ENCODE measurements at places on chromosomes 13 and 19. TPM values are rescaled to one million over a fixed set of nuclear protein-coding genes. Genes with fewer than 3 reads are reported as not detected.

Gene CALR3
- not detected for total RNA-seq

Gene ICAM5
- 2.0 TPM for total RNA-seq

Gene FKRP
- total RNA-seq, result 34.0 TPM

Gene LILRA1
- total RNA-seq, result not detected

Gene KBTBD6
- 9.7 TPM for total RNA-seq

Gene CATSPERD
- total RNA-seq, result not detected

Gene CGB3
- total RNA-seq, result not detected

Gene NUP62
- total RNA-seq, result 57.7 TPM

Gene DLL3
- total RNA-seq, result 0.62 TPM

- no peak for DNase-seq
Measured at GRCh38 chr19:16676101-16676798, 15.3 kb downstream of the TMEM38A start.

DNA sequence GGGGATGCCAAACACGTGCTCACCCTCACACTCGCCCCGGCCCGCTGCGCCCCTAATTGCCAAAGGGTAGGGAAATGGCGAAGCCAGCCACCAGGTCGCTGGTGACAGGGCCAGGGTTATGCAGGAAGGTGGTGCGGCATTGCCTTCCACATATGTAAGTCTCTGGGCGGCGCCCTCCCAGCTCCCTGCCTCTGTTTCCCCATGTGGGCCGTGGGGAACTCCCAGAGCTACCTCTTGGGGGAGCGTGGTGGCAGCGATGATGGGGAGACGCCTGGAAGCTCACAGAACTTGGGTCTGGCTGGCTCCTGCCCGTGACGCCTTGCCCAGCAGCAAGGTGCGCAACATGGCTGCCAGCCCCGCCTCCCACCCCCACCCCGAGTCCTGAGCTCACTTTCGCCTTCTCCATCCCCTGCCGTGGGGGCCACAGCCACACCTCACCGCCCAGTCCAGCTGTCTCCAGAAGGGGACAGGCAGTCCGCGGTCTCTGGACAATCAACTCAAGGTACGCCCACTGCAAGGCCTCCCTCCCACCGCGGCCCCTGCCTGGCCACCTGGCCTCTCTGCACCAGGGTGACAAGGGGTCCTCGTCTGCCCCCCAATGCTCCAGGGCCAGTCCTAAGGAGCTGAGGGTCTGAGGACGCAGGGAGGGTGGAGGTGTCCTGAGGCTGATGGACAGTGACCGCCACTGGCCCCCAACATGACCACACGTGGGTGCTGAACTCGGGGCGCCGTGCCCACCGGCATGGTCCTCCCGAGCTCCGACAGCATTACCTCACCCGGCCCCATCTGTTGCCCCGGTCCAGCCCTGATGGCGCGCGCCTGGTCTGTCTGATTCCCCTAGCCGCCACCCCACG lies 6.6 kb downstream of the C19orf25 start:
- DNase-seq, result no peak

GRCh38 chr19:40381321-40381720 lies 8.7 kb downstream of the HIPK4 start:
- DNase-seq, result no peak

GRCh38 chr19:16202320-16203255 lies 4.9 kb downstream of the AP1M1 start:
- no peak for DNase-seq

DNA sequence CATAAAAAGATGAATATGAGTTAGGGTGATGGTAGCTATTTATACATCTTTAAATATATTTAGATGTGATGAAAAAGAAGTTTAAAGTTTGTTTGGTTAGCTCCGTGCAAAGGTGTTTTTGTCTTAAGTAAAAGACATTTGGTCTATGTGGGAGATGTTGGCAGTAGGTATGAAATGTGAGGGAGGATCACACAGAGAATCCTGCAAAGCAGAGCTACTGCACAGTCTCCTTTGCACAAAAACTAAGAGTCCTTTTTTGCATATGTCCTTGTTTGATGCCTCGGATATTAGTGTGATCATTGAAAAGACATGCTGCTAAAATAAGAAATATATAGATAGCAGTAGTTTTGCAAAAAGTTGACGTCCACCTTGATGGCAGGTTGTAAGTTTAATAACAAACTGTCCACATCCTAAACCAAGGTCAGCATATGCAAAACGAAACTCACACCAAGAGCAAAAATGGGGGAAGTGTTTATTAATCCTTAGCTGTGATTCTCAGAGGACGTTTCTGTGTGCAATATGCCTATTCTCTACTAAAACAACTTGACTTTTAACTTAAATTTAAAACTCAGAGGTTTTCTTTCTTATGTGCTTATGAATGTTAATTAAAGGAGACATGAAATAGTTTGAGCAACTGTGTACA lies 870.1 kb downstream of the PCDH9 start:
- DNase-seq, result no peak

- DNase-seq, result no peak
Measured at GRCh38 chr19:40376286-40376862, 13.6 kb downstream of the HIPK4 start.

DNA sequence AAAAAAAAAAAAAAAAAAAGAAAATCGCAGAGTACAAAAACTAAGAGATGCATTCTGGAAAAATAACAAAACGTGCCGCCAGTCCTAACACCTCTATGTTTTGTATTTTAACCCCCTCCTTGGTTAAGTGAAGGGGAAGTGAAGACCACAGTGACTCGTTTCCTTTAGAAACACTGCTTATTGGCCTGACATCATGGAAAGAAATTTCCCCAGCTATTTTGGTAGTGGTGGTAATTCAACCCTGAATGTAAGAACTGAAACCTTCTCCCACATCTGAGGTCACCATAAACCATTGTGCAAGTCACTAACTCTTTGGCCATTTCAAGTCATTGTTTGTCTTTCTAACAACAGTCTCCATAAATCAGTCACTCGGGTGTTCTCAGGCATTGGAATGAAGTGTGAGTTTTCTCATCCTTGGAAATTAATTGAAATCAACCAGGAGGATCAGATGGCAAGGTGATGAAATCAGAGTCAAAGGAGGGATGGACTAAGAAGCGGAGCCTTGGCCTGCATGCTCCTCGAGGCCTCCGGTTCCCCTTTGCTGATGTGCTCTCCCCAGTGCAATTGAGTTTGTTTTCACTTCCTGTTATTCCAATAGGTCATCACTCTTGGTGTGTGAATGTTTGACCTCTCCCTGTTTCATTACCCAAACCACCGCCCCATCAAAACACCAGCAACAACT lies 443.9 kb downstream of the FGF9 start:
- no peak for DNase-seq

DNA sequence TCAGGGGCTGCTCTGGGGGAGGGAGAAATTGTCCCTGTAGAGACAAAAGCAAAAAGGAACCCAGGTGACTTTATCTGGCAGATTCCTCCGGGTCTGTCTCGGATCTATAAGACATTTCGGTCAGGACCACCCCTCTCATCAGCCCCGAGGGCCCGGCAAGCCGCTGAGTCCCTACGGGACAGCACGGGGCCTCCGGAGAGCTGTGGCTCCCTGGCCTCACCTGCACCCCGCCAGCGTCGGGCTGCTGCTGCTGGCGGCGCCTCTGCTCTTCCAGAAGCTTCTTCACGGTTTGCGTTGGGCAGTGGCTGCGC lies 1.9 kb downstream of the NFKBID start:
- DNase-seq, result no peak

- no peak for DNase-seq
Measured at GRCh38 chr19:43695985-43696704, 19.7 kb upstream of the IRGC start.

GRCh38 chr19:50007170-50007569 lies 18.0 kb downstream of the VRK3 start:
- DNase-seq, result no peak

DNA sequence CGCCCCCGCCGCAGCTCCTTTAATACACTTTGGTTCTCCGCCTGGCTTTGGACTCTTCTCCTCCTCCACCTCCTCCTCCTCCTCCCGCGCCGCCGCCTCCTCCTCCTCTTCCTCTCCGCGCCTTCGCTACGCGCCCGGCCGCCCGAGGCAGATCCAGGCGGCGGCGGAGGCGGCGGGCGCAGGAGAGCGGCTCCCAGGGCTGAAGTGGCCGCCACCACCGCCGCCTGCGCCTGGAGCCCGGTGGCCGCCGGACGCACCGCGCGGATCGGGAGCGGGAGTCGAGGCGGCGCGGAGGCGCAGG lies at the start of gene ZIC2:
Gene ZIC2 (plus strand): TSS at position 50 of the 301 bp plus-strand sequence. CDS start 281 bp downstream, outside the sequence.
- DNase-seq, result no peak

DNA sequence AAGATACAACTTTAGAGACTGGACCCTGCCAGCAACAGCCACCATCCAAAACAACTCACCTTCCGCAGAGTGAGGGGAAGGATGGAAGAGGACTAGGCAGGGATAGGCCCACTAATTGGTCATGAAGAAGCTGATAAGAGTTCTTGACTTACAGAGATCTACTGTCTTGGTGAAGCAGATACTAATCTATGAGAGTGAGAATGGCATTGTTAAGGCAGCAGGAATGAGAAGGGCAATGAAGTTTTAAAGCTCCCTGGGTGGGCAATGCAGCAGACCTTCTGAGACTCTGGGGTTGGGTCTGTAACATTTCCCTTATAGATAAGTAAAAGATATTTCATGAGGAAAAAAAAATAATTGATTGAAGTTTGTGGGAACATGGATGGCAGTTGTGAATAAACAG lies 63.7 kb downstream of the KLF12 start:
- no peak for DNase-seq

- no peak for DNase-seq
Measured at GRCh38 chr13:21879263-21879914, 208.5 kb downstream of the FGF9 start.

DNA sequence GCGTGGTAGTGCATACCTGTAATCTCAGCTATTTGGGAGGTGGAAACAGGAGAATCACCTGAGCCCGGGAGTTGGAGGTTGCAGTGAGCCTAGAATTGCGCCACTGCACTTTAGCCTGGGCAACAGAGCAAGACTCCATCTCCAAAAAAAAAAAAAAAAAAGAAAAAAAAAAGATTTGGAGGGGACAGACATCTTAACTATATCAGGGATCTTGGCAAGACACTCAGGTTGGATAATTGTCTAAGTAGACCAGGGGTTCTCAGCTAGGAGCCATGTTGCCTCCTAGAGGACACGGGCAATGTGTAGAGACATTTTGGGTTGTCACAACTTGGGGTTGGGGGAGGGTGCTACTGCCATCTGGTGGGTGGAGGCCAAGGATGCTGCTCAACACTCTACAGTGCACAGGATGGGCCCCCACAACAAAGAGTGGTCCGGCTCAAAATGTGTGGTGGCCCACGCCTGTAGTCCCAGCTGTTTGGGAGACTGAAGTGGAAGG lies 1.9 kb upstream of the ZNF580 start:
- no peak for DNase-seq

GRCh38 chr19:6425732-6426620 lies 1.4 kb upstream of the KHSRP start:
- no peak for DNase-seq

- DNase-seq, result no peak
Measured at GRCh38 chr19:32581705-32582179, 752 bp downstream of the PDCD5 start.

DNA sequence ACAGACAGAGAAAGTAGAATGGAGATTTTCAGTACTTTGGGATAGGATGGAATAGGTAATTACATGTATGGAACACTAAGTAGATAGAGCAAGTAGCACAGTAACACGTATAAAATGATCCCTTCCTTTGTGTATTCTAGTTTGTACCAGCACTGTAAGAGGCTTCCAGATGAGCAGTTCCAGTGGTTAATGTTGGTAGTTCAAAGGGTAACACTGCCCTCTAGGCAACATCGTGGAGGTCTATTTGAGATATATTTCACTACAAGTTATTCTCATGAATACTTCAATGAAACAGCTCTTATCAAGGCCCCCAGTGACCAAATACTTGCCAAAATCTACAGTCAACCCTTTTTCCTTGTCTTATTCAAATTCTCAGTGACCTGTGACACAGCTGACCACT lies 13.5 kb upstream of the ZNF563 start:
- DNase-seq, result no peak

GRCh38 chr19:954672-955494 lies 29.0 kb downstream of the ARID3A start:
- DNase-seq, result no peak

DNA sequence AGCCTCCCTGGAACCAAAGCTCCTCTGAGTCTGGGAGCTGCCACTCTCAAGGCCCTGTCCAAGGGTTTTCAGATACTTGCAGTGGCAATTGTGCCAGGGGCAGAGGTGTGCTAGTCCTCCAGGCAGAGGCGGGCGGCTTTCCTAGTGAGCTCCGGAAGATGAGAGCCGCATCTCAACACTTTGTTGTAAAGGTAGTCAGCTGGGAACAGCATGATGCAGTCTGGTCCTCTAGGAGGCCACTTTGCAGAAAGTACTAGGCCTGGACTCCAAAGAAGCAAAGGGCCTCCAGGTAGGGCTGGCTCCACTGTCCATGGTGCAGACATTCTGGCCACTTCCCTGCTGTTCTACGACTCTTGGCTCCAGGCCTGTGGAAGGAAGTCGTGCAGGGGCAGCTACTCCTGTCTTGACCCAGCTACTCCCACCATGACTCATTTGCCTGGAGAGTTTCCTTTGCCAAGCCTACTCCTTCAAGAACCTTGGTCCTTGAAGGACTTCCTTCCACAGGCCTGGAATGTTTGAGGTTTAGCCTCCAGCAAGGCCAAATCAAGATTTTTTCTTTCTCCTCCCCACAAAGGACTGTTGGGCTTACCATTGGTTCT lies 9.9 kb upstream of the ZNF536 start:
- peak; percentile 67 for DNase-seq

DNA sequence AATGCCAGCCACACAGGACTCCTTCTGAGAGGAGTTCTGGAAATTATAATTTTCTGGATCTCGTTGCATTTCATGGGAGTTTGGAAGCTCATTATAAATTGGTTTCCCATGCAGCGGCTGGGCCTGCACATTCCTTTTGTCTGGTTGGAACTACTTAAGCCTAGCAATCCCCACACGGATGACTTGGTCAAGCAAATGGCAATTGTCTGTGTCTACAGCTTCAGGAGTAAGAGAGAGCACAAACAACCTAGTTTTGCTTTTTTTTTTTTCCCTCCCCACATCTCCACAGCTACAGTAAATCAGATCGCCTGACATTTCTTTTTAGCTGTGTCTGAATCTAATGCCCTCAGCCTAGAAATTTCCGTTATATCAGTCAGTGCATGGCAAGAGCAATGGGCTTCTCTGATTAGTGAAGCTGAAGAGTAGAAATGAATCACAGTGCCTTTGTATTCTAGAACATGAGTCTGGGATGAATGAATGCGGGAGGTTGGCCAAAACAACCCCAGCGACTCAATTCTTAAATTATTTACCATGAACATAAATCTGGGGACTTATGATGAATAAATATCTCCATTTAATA lies 15.1 kb downstream of the PCDH8 start:
- DNase-seq, result no peak

- no peak for DNase-seq
Measured at GRCh38 chr19:54335164-54335563, 3.8 kb downstream of the LILRA4 start.

- DNase-seq, result no peak
Measured at GRCh38 chr13:81025091-81025490, 684.2 kb upstream of the SPRY2 start.

DNA sequence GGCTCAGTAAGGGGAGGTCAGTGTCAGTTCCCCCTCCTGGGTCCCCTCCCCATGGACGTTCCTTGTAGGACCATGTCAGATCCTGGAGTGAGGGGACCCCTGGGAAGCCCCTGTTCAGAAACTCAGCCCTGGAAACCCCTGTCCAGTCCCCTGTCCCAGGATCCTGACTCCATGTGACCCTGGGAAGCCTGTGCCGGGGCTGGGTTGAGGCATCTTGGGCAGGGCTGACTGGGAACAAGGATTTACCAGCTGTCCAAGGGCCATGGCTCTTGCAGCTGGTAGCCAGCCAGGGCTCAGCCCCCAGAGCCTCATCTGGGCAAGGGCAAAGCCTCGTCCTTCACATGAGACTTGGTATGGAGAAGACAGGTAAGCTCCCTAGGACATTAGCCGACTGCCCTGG lies 25.1 kb downstream of the CEACAM4 start:
- DNase-seq, result no peak

- DNase-seq, result no peak
Measured at GRCh38 chr13:103099722-103100293, 33.6 kb upstream of the SLC10A2 start.

All from osteocyte (in vitro differentiated cells).